Endothelial cell (in vitro differentiated cells): ENCODE measurements at places on chromosomes 4 and X. TPM values are rescaled to one million over a fixed set of nuclear protein-coding genes. Genes with fewer than 3 reads are reported as not detected.

- DNase-seq, result no peak
These were observed 258.6 kb downstream of the ADAM29 start for GRCh38 chr4:175176710-175177109.

DNA sequence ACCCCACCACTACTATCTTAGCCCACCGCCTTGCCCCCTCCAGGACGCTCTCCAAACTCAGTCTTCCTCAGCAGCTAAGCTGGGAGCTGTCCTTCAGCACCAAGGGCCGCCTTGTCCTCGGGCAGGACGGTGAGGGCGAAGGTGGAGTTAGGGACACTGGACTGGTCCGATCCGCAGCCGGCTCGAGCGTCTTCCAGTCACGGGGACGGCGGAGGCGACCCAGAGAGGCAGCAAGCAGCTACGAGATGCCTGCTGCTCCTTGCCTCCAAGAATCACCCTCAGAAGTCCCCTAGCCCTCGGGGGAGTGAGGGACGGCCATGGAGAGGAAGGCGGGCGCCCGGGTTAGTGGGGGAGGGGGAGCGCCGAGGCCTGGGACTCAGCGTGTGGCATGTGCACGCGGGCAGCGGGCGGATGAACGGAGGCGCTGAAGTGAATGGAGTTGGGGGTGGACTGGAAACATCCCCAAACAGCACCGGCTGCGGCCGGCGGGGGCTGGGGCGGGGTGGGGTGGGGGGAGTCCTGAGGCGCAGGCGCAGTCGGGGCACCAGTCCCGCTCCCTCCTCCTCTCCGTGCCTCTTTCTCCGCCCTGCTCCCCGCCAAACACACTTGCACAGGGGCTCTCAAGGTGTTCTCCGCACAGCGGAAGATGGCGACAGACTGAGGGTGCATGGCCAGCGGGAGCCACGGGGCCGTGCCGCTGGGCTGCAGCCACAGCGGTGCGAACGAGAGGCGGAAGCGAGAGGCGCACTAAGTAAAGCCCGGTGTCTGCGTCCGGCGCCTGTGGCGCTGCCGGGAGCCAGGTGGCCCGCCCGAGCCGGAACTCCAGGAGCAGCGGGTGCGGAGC lies at the start of gene NALF2:
TSS of gene NALF2 (plus strand) at position 545 of the 844 bp plus-strand sequence. CDS start 957 bp downstream, outside the sequence.
- DNase-seq, result peak; percentile 74

GRCh38 chr4:48603366-48604003 lies 113.4 kb downstream of the ZAR1 start:
- no peak for DNase-seq

DNA sequence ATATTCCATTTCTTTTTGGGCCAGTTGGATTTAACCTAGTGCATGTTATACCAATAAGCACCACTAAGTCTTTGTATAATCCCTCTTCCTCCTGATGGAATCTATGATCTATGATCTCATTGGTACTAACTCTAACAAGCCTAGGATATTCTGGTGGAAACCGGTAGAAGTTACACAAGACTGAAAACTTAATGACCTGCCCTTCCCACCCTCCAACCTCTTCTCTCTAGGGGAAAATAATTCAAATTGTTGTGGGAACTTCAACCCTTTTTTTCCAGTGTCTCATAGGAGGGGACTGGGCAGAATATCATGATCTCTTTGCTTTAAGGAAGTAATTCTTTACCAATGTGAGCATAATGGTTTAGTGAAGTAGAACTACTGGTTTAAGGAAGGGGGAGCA lies 289.5 kb upstream of the BOD1L1 start:
- DNase-seq, result no peak

GRCh38 chrX:149825424-149825823 lies 43.7 kb downstream of the MAGEA9 start:
- peak; percentile 41 for DNase-seq

DNA sequence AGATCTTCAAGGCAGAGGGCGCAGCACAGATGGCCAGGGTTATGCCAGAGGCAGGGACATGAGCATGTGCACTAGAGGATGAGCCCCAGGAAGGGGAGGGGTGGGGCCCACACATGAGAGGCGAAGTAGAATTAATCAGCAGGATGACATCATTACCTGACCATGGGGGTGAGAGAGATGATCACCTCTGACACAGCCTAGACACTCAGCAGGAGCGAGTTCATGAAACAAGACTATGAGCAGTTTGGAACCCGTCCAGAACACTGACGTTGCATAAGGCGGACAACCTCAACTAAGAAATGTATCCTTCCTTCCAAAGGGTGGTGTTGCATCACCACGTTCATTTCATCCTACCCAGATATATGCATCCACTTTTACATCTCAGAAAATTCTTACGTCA lies 446.7 kb upstream of the TENM3 start:
- DNase-seq, result no peak

DNA sequence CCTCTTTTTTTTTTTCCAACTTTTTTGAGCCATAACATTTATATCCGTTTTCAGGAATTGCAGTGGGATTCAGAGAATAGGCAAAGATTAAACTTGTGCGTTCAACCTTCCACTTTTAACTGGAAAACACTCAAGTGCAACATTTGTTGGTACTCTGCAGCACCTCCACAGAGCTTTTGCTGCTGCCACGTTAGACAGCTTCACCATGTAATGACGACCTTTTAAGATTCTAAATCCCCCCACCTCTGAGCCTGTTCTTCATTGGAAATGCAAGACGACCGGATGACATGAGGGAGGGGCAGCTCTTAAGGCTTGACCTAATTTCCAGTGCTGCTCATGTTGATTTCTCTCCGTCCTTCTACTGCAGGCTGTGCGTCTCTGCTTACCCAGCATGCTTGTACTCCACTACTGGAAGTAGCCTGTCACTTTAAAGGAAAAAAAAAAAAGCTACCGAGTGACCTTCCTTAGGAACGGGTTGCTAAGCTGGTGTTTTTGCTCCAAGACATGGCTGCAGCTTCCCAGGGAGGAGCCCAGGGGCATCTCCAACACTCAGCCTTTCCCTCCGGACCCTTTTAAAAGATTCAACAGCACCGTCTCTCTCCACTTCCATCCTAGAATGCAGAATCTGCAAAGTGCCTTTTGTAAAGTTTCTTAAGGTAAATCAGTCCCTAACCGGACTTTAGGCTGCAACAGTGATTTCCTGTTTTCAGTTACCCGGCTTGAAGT lies at the start of gene CC2D2A:
TSS of gene CC2D2A (plus strand) at position 481 of the 726 bp plus-strand sequence. CDS start 6,051 bp downstream, outside the sequence.
- peak; percentile 37 for DNase-seq

DNA sequence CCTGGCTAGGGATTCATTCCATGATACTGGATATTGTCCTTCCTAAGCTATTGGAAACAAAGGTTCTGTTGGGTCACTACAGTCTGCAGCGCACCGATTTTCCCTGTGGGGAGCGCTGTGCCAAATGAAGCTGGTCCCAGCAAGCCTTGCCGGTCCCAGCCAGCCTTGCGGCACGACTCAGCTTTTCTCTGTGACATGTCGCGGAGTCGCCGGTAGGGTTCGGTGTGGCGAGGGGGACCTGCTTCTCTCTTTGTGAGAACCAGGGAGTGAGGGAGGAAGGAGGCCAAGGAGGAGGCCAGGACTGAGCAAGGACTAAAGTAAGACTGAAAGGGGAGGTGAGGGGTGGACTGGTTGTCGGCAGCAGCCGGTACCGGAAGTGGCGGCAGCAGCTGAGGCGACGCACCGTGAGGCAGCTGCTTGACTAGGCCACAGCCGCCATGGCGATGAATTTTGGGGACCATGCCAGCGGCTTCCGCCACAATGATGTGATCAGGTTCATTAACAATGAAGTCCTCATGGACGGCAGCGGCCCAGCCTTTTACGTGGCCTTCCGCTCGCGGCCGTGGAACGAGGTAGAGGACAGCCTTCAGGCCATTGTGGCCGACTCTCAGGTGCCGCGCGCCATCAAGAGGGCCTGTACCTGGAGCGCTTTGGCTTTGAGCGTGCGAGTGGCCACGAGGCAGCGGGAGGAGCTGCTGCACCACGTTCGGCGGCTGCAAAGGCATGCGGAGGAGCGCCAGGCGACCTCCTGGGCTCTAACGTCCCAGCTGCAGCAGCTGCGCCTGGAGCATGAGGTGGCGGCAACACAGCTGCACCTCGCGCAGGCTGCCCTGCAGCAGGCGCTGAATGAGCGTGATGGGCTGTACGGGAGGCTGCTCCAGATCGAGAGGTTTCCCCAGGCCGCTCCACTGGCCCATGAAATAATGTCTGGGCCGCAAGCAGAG lies at the start of gene TEX13D:
TSS of gene TEX13D (plus strand) at position 180 of the 944 bp plus-strand sequence. CDS start at position 438, 258 bp downstream.
- DNase-seq, result no peak

GRCh38 chr4:88230461-88230891 lies 53.9 kb downstream of the PPM1K start:
- no peak for DNase-seq

GRCh38 chr4:168886351-168886750 lies 123.7 kb downstream of the CBR4 start:
- no peak for DNase-seq

DNA sequence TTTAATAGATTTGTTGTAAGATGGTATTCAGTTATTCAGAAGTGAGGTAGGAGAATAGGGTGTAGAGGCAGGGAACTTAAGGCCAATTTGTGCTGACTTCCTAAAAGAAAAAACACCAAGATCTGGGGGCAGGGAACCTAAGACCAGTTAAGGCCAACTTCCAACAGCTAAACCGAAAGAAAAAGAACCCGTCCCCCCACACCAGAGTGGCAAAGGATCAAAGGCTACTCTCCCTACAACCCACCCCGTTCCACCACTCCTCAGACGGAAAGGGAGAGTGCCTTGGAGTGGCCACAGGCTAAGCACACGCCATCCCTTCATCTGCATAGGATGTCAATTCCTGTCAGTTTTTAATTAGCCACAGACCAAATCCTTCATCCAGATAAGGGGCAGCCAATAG lies 3.7 kb upstream of the ZNF718 start:
- no peak for DNase-seq

GRCh38 chr4:21778702-21779101 lies 169.9 kb downstream of the KCNIP4 start:
- no peak for DNase-seq

DNA sequence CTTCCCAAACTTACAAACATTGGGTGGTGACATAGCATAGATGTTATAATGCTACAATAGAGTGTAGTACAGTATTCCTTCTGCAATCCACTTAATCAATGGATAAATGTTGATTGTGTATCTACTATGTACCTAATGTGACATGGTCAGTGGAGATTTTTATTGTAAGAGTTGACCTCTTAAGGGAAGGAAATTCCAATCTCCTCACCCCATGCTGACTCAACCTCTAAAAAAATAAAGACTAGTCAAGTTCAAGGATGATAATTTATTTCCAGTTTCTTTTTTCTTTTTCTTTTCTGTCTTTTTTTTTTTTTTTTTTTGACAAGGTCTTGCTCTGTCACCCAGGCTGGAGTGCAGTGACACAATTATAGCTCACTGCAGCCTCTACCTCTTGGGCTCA lies 206.5 kb upstream of the STS start:
- DNase-seq, result no peak

- no peak for DNase-seq
These were observed 28.0 kb downstream of the APELA start for GRCh38 chr4:164904941-164905340.

DNA sequence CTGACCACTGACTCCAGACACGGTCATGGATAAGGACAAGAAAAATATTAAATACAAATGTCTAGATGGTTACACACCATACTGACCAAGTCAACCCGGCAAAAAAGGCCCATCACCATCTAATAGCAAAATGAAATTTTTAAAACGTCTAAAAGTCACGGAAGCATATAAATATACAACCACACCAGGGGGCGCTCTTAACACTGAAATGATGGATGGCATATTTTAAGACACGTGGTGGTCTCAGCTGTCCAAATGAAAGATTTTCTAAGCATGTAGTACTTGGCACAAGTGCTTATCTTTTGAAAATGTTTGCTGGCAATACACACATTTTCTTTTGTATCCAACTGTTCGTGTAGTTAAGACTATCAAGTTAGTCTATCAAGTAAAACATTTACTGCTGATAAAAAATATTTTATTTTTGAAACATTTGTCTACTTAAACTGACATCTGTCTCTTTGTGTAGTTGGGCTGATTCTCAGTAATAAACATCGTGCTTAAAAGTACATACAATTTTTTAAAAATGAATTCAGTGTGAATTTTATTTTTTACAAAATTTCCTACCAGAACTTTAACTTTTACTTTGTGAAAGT lies 64.6 kb downstream of the COX7B2 start:
- peak; percentile 59 for DNase-seq

DNA sequence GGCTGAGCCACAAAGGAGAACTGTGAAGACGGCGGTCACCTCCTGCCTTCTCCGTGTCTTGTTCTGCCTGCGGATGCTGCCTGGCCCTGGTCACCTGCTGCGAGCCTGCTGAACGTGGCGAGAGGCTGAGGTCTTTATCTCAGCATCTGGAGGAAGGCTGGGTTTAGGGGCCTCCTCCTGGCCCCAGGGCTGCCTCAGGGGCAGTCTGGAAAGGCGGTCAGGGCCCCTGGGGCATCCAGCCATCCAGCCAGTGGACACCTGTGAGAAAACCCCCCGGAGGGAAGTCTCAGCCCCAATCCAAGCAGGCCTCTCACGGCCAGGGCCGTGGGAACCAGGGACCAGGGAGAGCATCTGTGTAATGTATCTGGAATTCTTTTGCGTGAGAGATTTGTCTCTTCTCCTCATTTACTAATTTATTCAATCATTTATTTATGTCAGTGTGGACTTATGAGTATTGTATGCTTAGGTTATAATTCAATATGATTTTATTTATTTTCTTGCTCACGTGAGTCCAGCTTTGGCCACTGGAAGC lies 11.3 kb downstream of the PDE6B start:
- no peak for DNase-seq

- no peak for DNase-seq
These were observed 273.3 kb downstream of the DKK2 start for GRCh38 chr4:106762666-106763443.

DNA sequence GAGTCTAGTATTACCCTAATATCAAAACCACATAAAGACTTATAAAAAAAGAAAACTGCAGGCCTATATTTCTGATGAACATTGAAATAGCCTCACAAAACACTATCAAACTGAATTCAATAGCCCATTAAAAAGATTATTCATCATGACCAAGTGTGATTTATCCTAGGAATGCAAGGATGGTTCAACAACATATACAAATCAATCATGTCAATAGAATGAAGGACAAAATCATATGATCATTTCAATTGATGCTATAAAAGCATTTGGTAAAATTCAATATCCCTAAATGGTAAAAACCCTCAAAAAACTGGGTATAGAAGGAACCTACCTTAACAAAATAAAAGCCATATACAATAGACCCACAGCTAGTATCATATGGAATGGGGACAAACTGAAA lies 797.9 kb upstream of the INTU start:
- no peak for DNase-seq

GRCh38 chr4:142044271-142044670 lies 407.9 kb downstream of the IL15 start:
- DNase-seq, result no peak

DNA sequence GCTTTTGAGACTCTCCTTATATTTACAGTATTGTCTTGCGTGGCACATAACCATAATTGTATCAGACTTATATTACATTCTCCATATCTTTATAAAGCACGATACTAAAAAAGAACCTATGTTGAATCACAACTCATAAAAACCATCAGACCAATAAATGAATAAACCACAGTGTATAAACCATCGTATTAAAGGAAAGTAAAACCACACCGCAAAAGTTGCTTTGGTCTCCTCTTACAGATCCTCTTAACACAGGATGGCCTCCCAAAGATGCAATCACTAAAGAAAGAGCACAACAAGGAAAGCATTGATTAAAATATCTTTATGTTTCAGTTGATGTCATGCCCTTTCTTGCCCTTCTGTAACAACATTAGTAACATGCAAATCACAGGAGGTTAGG lies 437.9 kb downstream of the AFF2 start:
- DNase-seq, result no peak

Gene SPANXA1
- not detected for total RNA-seq

Gene TIMM17B
- total RNA-seq, result 70.6 TPM

Gene GYPE
- 0.41 TPM for total RNA-seq

Gene SMPX
- total RNA-seq, result not detected
